ENCODE measurements at places on chromosomes 6 and 20.

- no peak for DNase-seq
Observed at GRCh38 chr6:28841290-28841689, 82.5 kb downstream of the TRIM27 start.

DNA sequence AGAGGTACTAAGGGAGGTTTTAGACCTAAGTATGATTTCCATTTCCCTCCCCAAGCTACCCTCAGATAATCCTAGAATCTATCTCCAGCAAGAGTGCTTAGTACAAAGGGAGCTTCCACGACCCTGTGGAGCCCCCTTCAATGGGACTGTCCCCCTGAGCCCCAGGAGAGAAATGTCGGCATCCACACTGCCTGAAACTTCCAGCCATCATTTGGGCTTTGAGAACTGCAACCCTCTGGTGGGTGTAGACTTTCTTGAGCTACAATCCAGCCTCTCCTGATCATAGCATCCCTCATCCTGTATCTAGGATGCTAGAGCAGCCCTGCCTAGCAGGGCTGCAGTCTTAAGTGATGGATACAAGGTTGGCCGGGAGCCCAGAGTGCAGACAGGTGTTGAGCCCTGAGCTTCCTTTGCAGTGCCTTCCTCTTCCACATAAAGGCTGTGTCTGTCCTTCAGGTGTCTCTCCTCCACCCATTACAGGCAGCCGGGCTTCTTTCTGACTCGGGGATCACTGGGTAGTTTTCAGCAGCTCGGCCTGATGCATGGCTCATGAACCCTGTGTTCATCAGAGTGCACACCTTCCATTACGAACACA is 424.5 kb downstream of the PREX1 start:
- no peak for DNase-seq

- DNase-seq, result no peak
Observed at GRCh38 chr20:38829296-38829875, 23.9 kb downstream of the PPP1R16B start.

DNA sequence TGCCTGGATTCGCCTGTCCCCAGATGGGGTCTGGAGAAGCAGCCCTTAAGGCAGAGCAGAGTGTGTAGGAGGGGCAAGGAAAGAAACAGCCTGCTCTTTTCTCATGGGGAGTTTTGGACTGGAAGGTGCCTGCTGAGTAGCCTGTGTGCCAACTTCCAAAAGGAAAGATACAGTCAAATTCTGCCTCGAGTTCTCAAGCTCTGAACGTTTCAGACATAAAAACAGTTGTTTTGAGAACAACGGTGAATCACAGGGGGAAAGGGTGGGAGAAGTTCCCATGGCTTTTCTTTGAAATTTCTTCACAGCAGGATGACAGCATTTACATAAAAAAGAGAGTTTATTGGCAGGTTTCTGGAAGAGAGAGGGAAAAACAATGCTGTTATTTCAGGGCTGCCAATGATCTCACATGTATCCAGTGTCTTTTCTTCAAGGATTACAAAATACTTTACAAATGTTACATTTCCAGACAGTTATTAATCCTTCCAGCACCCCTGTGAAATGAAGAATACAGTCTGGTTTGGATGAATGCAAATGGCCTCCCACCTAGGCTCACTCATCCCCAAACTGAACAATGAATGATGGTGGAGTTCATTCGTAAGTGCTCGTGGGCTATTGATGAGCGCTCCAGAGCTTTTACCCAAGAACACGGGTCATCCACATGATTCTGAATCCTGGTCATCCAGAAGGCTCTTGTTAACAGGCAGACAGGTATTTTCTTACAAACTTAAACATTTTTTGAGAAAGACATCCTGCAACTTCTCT is 33.8 kb upstream of the ECI2 start:
- no peak for DNase-seq

GRCh38 chr6:6436946-6437345 is 116.5 kb upstream of the F13A1 start:
- no peak for DNase-seq

- no peak for DNase-seq
Observed at GRCh38 chr6:124123617-124124209, 320.0 kb downstream of the NKAIN2 start.

DNA sequence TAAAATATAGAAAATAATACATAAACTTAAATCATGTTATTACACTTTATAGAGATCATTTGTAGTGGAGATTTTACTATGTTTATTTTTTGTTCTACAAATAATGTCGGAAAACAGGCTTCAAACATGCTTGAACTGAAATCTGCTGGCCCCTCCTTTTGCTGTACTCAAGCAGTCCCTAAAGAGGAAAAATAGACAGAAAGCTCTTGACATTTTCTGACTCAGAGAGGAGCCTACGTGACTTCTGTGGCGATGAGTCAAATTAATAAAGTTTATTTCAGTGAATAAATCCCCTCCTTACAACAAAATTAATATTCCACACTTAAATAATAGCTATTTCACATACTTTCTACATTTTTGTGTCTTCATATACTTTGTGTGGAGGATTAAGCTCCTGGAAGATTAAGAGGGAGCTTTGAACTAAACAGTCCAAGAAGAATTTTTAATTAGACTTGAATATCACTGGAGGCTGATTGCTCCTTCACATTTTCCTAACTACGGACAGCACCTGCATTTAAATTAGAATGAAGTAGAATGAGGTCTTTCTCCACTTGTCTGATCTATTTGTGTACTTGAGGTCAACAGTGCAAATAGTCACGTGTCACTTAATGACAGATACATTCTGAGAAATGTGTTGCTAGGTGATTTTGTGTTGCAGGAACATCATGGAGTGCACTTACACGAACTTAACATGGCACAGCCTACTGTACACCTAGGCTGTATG is 1.7 kb upstream of the TREM1 start:
- DNase-seq, result no peak

- DNase-seq, result no peak
Observed at GRCh38 chr6:32176476-32177182, 745 bp upstream of the AGPAT1 start.

- no peak for DNase-seq
Observed at GRCh38 chr6:42690151-42690702, 32.2 kb downstream of the PRPH2 start.

DNA sequence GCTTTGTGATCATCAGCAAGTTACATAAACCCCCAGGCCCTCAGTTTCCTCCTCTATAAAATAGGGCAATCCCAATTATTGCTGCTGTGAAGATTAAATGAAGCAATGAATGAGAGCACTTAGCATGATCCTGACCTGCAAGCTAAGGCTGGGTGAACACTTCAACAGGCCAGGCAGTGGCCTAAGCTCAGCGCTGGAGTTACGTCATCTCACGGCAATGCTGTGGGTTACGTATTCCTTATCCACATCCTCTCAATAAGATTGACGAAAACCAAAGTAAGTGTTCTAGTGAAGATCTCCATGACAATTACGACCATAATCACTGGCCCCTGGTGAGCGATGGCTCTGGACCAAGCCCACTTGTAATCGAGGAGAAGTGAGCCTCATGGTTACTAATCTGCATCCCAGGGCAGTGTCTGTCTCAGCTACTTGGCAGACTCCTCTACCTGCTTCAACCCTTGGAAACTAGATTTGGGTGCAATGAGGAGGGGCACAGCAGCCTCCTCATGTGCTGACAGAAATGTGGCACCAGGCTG is 274.1 kb upstream of the ARID1B start:
- no peak for DNase-seq

GRCh38 chr6:148770408-148771211 is 23.8 kb downstream of the UST start:
- no peak for DNase-seq

DNA sequence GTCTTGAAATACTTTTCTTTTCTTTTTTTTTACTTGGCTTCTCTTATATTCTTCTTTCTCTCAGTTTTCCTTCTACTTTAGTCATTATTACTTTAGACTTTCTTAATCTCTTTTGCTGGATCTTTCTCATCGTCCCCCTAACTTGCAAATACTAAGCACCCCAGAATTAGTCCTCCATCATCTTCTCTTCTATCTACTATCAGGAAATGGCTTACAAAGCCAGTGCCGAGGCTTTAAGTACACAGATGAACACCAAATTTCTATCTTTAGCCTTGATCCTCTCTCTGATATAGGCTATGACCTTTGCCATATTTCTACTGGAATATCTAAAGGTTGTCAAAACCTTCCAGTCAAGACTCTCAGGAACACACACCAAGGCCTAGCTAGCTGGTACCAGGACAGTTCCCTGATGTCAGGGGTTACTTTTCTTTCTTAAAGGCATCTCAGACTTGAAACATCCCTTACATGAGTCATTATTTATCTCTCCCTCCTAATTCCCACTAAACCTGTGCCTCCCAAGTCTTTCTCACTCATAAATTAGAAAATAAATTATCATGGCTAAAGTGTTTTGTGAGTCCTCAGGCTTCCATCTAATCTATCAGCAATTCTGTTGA is 278.6 kb upstream of the TCF21 start:
- DNase-seq, result no peak

DNA sequence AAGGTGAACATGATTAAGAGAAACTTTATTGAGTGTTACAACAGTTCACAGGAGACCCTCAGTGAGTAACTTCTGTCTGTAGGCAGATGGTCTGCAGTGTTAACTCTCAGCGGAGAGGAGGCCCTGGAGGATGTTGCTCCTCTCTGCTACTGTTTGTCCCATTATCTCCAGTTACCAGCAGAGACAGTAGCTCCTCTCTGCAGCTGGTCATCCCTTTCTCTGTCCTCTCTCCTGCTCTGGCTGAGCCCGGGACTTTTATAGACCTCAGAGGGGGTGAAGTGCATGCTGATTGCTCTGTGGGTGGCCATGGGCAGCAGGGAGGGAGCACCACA is 5.7 kb downstream of the GTSF1L start:
- DNase-seq, result no peak

DNA sequence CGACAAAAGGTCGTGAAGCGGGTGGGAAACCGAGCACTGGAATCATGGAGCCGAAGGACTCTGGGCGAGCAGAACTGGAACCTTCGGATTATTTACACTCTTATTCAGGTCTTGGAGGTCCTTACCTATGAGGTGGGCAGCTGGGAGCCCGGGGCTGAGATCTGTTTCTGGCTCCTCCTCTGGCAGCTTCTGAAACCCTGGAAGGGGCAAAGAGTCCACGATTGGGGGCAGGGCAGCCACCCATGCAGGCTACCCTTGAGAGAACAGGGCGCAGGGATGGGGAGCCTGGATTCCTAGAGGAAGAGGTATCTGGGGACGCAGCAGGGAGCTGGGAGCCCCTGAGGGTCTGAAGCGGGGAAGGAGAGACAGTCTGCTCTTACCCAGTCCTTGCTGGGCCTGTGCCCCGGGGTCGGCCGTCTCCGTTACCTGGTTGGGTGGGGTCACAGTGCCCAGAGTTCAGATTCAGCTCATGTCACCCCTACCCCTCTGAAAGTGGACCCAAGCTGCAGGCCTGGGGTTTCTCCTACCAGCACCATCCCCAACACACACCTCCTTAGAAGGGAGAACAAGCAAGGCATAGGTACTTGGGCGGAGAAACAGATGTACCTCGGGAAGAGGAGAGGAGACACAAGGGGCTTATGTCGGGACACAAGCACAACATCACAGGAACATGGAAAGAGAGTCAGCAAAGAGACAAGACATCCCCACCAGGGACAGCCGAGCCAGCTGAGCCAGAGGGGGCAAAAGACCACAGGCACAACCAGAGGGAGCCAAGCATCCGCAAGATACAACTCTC is 592 bp downstream of the LTB start:
- DNase-seq, result no peak

DNA sequence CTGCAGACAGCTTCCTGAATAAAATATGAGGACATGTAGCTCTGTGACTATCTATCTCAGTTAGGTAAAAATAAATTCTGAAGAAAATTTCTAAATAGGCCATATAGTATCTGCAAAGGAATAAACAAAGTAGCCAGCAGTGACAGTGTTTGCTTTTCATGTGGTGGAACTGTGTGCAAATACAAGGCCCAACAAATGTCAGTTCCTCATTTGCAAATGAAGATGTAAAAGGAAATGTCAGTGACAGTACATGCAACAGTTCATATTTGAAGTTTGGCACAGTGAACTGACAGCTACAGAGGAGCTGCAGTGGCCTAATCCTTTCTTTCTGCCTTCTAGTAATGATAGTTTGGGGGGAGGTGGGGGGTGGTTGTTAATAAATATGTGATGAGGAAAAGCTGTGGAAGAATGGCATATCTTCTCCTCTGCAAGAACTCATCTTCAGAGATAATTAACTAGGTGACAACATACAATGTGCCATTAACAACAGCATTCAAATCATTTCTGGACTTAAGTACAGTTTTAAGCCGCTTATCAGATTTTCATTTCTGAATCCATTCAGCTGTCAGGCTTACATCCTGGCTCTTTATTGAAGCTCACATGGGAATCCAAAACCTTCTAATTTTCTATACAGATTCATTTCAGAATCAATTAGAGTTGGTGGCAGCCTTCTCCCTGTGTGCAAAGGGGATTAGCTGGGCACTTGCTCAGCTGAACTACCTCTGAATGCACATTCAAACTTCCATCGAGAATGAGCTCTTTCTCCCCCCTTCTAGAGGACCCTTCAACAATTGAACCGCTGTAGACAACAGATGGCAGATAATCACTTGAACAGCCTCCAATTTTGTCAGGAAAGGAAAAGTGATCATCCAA is 1059.0 kb upstream of the EPHA7 start:
- no peak for DNase-seq

DNA sequence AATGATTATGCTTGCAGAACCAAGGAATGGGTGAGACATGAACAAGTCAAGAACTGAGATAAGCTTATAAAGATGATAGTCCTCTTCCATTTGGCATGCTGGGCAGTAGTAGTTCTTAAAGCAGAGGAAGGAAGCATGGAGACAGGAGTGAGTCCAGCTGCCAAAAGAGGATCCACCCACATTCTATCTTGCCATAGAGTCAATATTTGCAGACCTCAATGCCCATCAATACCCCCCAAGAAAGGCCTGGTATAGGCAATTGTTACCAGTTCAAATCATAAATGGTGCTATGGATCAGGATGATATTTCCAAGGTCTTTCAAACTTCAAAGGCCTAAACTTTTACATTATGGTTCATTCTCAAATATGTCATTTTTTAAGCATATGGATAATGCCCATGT is 4.8 kb downstream of the ARHGAP18 start:
- DNase-seq, result no peak

DNA sequence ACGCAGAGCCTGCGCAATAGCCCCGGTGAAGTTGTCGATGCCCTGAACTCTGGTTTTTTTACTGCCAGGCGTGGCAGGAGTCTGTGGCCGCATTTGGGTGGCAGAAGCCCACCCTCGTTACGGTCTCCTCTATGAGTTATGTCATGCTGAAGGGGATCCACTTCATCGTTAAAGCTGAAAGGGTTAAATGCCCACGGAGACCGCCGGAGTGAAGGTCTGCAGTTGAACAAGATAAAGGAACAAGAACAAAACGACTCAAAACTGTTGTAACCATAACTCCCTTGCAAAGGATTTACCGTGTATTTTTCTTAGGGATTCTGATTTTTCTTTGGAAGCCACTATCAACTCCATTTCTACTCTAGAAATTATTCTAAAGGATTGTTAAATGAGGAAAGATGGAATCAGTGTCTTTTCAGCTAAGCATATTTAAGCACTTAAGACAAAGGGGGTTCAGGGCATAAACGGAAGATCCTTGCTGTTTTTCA is 501 bp upstream of the ELOVL5 start:
- DNase-seq, result no peak

- DNase-seq, result no peak
Observed at GRCh38 chr20:58366866-58367265, 22.2 kb upstream of the VAPB start.

GRCh38 chr6:20441236-20441635 is 39.6 kb downstream of the E2F3 start:
- DNase-seq, result no peak
